ENCODE measurements at places on chromosomes 4 and X.

- no peak for DNase-seq
- no peaks in the 10 kb centered on the region for H3K4me1 ChIP-seq
- H3K27me3 ChIP-seq: no peaks in the 10 kb centered on the region
- H3K36me3 ChIP-seq: no peaks in the 10 kb centered on the region
- no peak overlapping the region for H3K27ac ChIP-seq
Measured at GRCh38 chrX:81868979-81869378, 667.1 kb downstream of the SH3BGRL start.

DNA sequence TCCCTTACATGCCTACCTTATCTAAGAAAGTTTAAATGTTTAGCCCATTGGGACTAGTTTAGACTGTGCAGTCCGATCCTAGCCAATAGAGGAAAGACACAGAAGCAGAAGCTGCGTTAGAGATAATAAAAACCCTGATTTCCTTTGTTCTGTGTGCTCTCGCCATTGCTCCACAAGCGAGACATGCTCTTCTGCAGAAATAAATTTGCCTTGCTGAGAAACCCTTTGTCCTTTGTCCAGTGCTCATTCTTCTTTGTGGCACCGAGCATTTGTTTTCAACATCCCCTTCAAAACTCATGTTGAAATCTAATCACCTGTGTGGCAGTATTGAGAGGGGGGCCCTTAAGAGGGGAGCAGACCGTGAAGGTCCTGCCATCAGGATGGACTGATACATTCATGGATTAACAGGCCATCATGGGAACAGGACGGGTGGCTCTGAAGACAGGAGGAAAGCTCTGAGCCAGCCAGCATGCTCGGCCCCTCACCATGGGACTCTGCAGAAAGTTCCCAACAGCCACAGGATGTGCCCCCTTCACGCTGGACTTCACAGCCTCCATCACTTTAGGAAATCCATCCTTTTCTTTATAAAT is 94.5 kb downstream of the ABLIM2 start:
- H3K27me3 ChIP-seq: no peaks in the 10 kb centered on the region
- H3K36me3 ChIP-seq: peaks cover 8% of the 10 kb centered on the region
- H3K4me3 ChIP-seq: no peak overlapping the region
- H3K4me1 ChIP-seq: no peaks in the 10 kb centered on the region
- H3K27ac ChIP-seq: no peak overlapping the region

DNA sequence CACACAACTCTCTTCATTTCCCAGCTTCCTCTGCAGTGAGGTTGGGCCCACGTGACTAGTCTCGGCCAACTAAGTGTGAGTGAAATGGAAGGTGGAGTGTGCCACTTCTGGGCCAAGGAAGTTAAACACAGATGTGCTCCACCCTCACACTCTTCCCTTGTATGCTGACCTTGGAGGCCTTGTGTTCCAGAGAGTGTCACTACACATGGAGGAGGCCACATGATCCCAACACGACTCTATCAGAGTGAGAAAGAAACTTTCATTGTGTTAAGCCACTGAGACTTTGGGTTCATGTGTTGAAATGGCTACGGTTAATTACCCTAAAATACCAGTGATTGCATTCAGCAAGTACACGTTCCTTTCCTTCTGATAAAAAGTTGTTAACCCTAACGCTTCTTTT is 55.1 kb downstream of the TBC1D9 start:
- H3K36me3 ChIP-seq: no peaks in the 10 kb centered on the region
- no peak overlapping the region for H3K27ac ChIP-seq
- H3K4me1 ChIP-seq: peaks cover 21% of the 10 kb centered on the region
- DNase-seq: no peak
- no peak overlapping the region for H3K4me3 ChIP-seq
- no peaks in the 10 kb centered on the region for H3K27me3 ChIP-seq

DNA sequence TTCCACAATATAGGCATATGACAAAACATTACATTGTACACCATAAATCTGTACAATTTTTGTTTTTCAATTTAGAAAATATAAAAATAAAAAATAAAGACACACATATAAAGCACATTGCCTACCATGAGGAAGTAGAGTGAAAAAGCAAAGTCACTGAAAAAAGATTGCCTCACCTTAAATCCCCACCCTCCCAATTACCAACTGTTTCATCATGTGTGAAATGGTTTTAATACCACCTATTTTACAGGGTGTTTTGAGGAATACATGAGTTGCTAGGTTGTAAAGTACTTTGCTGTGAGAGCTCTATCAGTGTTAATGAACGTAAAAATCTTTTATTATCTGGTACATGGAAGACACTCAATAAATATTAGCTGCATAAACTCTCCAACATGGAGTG is 373.6 kb upstream of the NDST3 start:
- no peaks in the 10 kb centered on the region for H3K4me1 ChIP-seq
- no peaks in the 10 kb centered on the region for H3K27me3 ChIP-seq
- H3K4me3 ChIP-seq: no peak overlapping the region
- H3K36me3 ChIP-seq: no peaks in the 10 kb centered on the region
- H3K27ac ChIP-seq: no peak overlapping the region
